Ammon's horn (tissue), 1 donor: ENCODE measurements at places on chromosomes 13 and 19.
A peak's percentile ranks its signal among the peaks of the same experiment; 100 is the strongest.

GRCh38 chr19:33624586-33624985 lies 2.8 kb downstream of the CHST8 start:
- no peak for DNase-seq

GRCh38 chr13:23758798-23759527 lies 130.2 kb downstream of the MIPEP start:
- DNase-seq: no peak

DNA sequence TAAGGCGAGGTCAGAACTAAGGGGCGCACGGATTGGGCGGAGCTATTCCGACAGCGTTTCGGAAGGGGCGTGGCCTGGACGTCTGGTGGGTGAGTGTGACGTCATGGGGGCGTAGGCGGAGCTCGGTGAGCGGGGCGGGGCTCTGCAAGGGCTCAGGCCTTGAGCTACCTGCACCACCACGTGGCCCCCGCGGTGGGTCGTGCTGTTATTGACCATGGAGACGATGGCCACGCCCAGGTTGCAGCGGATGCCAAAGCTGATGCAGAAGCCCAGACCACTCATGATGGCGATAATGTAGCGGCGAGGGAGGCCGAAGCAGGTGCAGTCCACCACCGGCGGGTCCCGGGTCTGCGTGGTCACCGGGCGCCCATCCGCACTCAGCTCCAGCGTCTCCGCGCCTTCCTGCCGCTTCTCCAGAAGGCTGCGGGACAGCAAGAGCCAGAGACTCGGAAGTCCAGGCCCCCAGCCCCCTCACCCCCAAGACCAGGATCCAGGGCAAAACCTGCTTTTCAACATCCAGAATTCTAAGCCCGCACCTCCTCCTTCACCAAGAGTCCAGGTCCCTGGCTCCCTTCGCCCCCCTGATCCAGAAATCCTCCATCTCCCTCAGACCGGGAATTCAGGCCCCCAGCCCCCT lies 4.8 kb downstream of the SLC17A7 start:
- DNase-seq: no peak

- DNase-seq: no peak
These were observed 82.6 kb downstream of the TBC1D4 start for GRCh38 chr13:75399168-75399878.

GRCh38 chr19:18123819-18124218 lies 26.2 kb downstream of the MAST3 start:
- DNase-seq: no peak

- no peak for DNase-seq
These were observed 20.8 kb upstream of the POU2F2 start for GRCh38 chr19:42152910-42153671.

- DNase-seq: no peak
These were observed 4.1 kb downstream of the ACP4 start for GRCh38 chr19:50794074-50794875.

DNA sequence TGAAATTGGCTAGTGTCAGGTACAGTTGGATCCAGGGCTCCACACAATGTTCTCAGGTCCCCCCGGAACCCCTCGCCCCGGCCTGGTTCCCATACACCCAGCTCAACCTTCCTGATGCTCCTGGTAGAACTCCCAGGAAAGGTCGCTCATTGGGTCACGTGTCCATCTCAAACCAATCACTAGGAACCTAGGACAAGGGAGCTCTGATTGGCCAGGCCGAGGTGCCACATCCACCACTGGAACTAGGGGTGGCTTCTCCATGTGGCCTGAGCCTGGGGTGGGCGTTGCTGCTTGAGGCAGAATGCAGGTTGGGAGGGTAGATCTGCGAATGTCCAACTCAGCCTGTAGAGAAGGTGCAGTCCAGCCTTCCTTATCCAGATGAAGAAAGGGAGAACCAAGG lies 6.9 kb upstream of the MEF2B start:
- no peak for DNase-seq

DNA sequence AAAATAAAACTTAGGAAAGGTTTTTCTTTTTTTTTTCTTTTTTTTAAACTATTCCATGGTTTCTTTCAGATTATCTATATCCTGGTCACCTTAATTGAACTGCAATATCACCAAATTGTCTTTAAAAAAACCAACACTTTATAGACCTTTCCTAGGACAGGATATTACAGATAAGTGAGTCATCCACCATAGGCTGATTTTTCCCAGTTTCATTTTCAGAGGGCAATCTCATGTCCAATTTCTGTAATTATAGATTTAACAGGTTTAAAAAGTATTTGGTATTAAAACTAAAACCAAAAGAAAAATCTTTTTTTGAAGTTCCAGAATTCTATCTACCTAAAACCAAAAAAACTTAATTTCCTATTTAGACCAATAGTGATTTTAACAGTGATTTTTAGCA lies 13.2 kb downstream of the SPART start:
- DNase-seq: no peak

DNA sequence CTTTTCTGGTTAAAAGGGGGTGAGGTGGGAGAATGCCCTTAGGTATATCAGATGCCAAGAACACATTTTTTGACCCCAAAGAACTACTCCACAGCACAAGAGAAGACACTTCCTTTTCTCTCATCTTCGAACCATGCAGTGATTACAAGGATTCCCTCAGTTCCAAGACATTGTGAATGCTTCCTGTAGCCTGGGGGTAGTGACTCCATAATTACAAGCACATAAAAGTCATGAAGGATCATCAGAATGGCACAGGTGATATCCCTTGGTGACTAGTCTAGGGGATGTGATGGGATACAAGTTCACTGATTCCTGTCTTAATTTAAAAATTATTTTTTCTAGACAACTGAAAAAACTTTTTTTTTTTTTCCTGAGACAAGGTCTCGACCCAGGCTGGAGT lies 78.0 kb downstream of the ZC3H13 start:
- no peak for DNase-seq

- DNase-seq: peak; percentile 29
These were observed 78.4 kb downstream of the TEX29 start for GRCh38 chr13:111398715-111399299.

DNA sequence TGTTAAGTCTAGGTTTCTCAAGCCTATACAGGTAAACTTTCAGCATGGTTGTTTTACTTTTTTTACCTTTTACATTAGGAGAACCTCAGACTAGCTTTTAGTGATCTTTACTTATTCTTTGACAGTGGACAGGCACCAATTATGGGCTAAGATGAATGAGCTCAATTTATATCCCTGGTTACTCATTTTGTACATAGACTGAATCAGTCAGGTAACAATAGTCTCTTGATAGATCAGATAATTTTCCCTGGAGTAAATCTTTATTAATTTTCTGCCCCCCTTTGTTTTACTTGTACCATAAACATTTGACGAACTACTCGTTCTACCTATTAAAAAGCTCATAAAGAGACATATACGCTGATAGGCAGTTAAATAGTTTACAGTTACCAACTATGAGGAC lies 22.8 kb downstream of the SPART start:
- DNase-seq: no peak

DNA sequence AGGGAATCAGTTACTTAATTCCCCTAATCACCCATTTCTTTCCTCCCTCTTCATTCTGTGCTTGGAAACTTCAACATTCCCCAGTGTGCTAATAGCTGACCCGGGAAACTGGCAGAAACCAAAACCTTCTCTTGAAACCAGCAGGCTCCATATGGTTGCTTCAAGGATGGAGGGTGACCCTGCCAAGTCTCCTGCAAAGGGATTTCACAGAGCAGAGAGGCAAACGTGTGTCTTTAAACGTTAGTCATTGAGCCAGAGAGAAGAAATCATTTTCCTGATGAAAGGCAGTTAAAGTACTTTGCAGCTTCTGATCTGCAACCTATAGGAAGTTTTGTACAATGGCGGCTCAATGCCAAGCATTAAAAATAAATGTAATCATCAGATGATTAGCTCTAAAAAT lies 220.9 kb downstream of the POU4F1 start:
- no peak for DNase-seq

- no peak for DNase-seq
These were observed 587 bp downstream of the ZNF613 start for GRCh38 chr19:51927859-51928258.

- no peak for DNase-seq
These were observed 66.5 kb downstream of the DGKH start for GRCh38 chr13:42114912-42115311.

DNA sequence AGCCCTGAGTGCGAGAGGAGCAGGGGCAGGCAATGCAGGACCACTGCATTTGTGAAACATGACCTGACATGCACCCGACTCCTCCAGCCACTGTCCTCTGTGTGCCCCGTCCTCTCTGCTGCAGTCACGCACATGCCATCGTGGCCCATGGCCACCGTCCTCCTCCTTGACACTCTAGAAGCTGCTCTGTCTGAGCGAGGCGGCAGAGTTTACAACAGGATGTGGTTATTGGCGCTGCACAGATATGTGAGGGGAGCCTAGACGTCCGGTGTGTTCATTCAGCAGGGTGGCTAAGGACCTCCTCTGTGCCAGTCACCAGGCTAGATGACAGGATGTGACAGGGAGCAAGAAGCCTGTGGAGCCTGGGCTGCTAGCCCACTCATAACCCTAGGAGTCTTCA lies 277.8 kb downstream of the FOXO1 start:
- no peak for DNase-seq

GRCh38 chr13:85828094-85828684 lies 29.0 kb upstream of the SLITRK6 start:
- peak; percentile 35 for DNase-seq

GRCh38 chr19:39236527-39236926 lies 8.3 kb downstream of the IFNL3 start:
- no peak for DNase-seq

- no peak for DNase-seq
These were observed 8.3 kb upstream of the MCF2L start for GRCh38 chr13:112960706-112961105.

DNA sequence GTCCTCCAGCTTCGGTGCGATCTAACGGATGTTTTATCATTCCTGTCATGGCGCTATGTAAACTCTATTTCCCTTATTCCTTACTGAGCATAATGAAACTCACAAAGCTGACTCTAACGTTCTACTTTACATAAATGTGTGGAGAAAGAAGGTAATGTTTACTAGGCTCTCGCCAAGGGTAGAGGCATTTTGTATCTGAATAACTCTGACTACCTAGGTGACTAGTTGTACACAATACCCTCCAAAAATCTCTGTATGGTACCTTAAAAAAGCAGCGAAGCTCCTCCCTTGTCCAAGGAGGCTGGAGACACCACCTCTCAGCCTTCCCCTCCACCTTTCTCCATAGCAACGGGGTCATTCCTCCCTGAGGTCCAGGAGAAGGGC lies 316 bp upstream of the ZNF530 start:
- no peak for DNase-seq

DNA sequence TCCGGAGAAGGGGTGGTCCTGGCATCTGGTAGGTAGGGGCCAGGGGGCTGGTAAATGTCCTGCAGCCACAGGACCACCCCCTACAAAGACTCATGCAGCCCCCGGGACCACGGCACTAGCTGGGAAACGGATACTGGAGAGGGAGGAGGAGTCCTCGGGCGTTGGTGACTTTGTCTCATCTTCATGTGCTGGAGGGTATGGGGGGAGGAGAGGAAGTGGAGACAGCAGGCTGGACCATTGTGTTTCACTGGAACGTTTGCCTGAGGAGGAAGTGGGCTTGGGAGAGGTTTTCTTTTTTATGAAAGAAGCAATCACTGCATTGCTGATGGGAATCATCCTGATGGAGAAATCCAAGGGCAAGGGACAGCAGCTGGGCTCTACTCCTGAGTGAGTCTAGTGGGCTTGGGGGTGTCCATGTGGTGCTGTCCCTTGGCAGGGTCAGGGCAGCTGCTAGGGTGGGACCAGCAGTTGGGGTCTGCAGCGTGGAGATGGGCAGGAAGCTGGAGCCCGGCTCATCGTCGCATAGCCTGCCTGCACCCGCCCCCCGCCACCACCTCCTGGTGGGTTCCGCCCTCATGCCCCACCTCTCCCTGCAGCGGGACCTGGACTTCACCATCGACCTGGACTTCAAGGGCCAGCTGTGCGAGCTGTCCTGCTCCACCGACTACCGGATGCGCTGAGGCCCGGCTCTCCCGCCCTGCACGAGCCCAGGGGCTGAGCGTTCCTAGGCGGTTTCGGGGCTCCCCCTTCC lies 1.7 kb upstream of the ADM5 start:
- no peak for DNase-seq

GRCh38 chr13:102548811-102549210 lies 48.0 kb upstream of the TPP2 start:
- DNase-seq: no peak

DNA sequence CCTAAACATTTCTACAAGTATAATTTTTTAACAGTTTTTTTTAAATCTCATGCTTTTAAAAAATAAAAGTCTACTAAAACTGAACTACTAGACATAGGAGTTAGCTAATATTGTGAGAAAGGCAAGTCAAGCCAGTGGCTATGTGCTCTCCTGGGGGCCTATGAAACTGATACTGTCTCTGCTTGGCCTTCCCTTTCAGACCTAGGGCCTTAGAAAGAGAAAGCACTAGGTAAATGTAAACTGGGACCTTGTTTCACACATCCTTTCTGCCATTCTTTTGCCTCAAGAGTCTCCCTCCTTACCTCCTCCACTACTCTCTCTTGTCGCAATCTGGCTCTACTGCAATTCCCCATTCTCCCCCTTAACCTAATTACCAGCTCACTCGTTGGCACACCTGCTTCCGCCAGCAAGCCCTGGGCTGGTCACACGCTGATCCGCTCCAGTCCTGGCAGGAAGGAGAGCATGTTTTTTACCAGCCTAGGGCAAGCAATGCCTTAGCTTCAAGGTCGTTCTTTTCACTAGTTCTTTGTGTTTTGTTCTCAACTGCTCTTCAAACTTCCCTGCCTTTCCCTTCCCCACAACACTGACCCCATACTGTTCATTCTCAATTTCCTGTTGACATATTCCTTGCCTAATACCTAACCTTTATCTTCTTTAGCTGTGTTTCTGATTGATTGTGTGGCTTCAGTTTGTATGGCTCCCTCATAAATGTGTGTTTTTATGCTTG lies 23.1 kb downstream of the TBC1D4 start:
- no peak for DNase-seq

- no peak for DNase-seq
These were observed 10.5 kb downstream of the LAMP1 start for GRCh38 chr13:113307491-113307890.

DNA sequence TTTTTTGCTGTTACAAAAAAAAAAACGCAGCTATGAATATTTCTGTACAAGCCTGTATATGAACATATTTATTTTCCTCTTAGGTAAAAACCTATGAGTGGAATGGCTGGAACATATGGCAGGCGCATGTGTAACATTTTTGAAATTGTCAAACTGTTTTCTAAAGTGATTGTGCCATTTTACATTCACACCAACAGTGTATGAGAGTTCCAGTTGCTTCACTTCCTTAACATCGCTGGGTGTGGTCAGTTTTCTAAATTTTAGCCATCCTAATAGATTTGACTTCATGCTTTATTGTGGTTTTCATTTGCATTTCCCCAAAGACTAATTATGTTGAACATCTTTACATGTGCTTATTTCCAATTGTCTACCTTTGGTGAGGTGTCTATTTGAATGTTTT lies 306.8 kb downstream of the KCNRG start:
- DNase-seq: no peak

DNA sequence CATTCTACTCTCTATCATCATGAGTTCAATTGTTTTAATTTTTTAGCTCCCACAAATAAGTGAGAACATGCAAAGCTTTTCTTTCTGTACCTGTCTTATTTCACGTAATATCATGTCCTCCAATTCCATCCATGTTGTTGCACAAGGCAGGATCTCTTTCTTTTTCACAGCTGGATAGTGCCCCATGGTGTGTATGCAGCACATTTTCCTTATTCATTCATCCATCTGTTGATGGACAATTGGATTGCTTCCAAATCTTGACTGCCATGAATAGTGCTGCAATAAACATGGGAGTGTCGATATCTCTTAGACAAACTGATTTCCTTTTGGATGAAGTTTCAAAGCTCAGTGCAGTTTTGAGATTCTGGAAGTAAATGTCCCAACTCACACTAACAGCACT lies 326.9 kb downstream of the FGF9 start:
- no peak for DNase-seq
